ENCODE measurements at places on chromosomes 1 and 21.

DNA sequence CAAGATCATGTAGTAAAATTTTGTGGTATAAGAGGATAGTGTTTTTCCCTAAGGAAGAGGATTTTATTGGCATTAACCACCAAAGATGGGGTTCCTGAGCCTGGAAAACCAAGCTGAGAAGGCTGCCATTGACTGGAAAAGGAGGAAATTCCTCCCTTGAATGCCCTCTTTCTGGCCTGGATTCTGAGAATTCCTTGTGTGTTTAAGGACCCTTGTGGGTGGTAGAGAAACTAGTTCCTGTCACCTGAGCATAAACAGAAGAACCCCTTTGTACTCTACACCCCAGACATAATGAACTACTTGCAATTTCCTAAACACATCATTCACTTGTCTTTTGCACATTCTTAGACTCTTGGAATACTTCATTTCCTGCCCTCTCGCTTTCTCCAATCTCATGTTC is 33.1 kb upstream of the CEP350 start:
- DNase-seq, result no peak

DNA sequence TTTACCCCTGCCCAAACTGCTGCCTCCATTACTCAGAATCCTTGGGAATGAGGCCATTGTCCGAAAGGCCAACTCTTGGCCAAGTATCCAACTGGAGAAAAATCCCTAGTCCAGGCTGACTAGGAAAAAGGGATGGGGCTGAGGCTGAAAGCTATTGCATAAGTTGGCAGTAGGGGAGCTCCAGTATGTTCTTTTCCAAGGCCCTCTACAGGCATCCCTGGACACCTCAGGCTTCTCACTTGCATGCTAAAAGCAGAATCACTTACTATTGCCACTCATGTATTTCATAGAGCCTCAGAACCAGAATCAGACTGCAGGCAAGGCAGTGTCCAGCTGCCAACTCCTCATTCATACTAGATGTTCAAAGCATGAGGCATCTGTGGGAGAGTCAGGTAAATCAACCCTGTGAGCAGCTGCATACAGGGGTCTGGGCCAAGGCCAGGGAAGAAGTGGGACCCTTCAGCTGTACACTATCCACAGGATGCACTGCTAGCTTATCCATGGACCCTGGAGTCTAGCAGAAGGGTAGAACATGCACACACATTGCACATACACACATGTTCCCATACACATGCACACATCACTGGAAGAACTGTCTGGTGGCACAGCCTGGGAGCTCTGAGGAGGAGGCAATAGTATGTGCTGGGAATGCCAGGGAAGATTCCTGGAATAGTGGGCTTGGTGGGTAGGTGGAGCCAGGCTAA is 195.3 kb downstream of the C1orf94 start:
- no peak for DNase-seq

GRCh38 chr1:81190003-81190402 is 610.7 kb upstream of the ADGRL2 start:
- DNase-seq, result no peak

- peak; percentile 55 for DNase-seq
Measured at GRCh38 chr1:217027403-217028080, 304.3 kb upstream of the ESRRG start.

GRCh38 chr21:26948194-26948593 is 18.7 kb downstream of the ADAMTS5 start:
- DNase-seq, result no peak

DNA sequence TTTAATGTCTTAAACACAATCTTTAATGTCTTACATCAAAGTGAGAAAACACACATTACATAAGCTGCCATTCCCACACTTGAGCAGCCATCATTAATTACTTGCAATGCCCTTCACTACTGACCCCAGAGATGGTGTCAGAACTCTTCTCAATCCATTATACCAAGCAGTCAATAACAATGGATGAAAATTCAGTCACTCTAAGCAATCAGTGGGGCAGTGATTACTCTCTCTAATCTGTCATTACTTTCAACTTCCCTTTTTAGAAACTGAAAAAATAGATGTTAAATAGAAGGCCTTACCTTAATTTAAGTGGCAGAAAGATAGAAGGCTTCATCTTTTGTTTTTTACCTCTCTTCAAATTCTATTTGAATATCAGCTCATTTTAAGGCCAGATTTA is 9.7 kb upstream of the FRRS1 start:
- no peak for DNase-seq

GRCh38 chr1:34087986-34088385 is 77.0 kb downstream of the CSMD2 start:
- no peak for DNase-seq

- DNase-seq, result no peak
Measured at GRCh38 chr21:34022627-34023335, 50.6 kb upstream of the MRPS6 start.

GRCh38 chr1:33872275-33872674 is 8.4 kb downstream of the HMGB4 start:
- DNase-seq, result no peak

- DNase-seq, result no peak
Measured at GRCh38 chr1:213871179-213871578, 116.6 kb upstream of the PROX1 start.

- no peak for DNase-seq
Measured at GRCh38 chr1:112761714-112762480, 46.8 kb upstream of the PPM1J start.

GRCh38 chr21:38228115-38228514 is 28.7 kb upstream of the KCNJ15 start:
- no peak for DNase-seq

DNA sequence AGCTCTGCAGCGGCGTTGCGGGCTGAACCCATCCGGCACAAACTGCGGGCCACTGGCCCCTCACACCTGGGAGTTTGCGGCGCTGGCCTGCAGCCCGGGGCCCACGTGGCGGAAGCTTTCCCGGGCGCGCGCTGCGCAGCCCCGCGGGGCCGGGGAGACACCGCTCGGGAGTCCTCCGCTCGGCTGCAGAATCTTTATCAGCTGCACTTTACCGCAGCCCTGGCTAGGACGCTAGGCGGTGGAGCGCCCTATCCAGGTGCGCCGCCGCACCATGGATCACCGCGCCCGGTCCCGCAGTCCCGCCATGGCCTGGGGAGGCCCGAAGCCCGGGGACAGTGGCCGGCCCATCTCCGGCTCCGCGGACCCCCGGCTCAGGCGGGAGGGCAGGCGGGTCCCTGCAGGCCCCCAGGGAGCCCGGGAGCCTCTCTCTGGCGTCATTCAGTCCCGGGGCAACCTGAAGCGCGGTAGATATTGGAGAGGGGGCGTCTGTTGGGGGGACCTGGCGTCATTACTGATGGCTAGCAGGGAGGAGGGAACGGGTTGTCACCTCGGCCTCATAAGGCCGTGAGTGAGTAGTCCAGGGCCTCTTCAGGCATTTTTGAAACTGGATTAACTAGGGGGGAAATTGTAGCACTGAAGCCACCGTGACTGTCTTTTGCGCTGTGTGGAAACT is 5.7 kb upstream of the OLIG2 start:
- no peak for DNase-seq

DNA sequence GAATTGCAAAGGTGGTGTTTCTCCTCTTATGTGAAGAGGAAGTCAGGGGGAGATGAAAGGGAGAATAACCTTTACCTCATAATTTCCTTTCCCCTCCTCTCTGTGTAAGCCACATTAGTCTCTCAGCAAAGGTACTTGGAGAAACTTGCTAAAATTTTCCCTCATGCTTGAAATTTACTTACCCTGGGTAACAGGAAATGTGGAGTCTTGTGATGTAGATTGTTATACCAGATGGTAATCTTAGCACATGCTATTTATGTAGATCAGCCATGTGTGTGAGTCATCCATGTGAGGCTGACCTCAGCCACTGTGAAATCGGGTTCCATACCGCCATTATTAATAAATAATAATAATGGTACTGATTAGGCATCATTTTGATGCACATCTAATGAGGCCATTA is 128.4 kb downstream of the TGFB2 start:
- DNase-seq, result no peak

DNA sequence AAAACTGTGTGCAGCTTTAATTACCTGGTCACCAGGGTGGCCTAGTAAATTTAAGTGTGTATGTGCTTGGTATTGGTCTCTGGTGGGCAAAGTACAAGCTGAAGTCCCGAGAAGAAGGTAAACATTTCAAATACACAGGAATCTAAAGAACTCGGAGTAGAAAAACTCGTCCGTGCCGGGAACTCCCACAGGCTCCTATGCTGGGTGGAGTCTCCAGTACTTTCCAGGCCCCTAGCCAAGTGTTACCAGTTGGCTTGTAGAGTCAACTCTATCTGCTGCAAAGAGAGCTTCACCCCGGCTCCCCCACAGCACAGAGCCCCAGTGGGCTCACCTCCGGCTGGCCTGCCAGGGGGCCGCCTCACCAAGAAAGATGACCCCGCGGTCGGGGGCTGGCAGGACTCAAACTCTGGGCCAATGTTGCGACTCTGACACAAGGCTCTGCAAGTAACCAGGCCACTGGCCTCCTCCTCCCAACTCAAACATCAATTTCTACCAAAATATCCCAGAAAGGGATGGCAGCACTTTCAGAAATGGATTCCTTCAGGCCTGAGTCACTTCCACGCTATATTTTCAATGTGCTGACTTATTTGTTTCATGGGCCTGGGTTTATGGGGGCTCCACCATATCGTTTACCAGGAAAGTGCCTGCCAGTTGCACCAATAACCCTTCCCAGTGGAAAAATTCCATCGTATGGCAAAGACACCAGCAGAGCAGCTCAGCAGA is 73.9 kb downstream of the SLC66A1 start:
- DNase-seq, result no peak

DNA sequence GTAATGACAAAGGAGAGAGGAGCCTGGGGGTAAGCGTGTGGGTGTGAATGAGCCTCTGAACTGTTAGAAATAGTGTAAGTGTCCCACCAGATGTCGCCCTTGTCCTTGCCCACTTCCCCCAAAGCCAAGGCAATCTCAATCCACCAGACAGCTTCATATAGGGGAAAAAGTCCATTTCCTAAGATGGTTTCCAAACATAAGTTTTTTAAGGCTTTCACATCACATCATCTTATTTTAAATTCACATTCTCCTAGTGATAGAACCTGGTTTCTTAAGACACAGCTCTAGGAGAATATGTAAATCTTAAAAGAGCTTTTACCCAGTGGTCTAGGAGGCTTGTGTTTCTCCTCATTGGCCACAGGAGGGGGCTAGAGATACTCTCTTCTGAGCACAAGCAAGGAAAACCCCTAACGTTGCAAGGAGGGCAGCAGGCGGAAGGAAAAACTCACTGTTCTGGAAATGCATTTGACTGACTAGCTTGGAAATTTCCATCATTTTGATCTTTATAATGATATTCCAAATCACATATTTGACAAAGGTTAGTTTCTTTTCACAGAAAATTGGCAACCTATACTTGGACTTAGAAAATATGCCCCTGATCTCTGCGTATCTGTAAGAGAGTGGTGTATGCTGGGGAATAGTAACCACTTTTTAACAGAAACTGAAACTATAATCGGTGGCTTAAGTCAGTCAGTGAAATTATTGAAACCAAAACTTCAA is 51.9 kb upstream of the LPAR3 start:
- DNase-seq, result peak; percentile 81

DNA sequence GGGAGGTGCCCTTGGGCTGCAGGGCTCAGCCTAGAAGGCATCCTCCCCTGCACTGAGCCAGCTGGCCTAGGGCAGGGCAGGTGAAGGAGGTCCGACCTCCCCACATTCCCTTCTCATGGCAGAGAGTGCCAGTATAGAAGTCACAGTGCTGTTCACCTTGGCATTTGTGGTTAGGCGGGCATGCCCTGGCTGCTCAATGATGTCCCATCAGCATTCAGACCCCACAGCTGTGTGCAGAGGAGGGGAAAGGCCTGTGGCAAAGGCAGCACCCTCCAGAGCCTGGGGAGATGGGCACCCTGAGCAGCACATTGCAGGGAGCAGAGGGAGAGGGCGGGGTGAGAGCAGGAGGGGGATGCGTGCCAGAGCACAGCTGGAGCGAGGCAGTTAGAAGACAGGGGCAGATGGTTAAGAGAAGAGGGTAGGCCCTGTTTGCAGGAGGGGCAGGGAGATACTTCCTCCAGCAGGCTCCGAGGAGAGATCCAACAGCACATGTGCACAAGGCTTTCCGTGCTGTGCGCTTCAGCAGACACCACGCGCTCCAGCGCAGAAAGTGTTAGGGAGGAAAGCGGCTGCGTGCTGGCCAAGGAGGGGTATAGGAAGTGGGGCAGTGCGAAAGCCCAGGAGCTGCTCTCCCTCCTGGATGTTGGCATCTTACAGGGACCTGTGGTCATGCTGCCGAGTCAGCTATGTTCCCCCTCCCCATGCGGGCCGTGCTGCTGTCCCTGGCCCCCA is 43.7 kb upstream of the COL6A1 start:
- DNase-seq, result no peak

GRCh38 chr1:204224655-204225054 is 10.9 kb upstream of the GOLT1A start:
- DNase-seq, result no peak

DNA sequence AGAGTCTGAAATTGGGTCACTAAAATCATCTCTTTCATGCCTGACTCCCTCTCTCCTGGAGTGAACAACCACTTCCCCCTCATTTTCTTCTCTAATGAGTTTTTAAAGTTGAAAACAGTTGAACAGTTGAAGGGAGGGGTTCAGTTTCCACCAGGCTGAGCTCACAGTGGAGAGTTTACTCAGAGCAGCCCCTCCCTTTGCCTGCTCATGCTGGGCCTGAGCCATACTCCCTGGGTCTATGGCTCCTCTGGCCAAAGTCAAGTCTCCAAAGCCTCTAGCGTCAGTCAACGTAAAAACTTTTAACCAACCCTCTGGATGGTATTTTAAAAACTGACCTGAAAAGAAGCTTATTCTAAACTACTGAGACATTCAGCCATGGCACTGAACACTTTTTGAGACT is 100.8 kb upstream of the RNPC3 start:
- DNase-seq, result no peak

DNA sequence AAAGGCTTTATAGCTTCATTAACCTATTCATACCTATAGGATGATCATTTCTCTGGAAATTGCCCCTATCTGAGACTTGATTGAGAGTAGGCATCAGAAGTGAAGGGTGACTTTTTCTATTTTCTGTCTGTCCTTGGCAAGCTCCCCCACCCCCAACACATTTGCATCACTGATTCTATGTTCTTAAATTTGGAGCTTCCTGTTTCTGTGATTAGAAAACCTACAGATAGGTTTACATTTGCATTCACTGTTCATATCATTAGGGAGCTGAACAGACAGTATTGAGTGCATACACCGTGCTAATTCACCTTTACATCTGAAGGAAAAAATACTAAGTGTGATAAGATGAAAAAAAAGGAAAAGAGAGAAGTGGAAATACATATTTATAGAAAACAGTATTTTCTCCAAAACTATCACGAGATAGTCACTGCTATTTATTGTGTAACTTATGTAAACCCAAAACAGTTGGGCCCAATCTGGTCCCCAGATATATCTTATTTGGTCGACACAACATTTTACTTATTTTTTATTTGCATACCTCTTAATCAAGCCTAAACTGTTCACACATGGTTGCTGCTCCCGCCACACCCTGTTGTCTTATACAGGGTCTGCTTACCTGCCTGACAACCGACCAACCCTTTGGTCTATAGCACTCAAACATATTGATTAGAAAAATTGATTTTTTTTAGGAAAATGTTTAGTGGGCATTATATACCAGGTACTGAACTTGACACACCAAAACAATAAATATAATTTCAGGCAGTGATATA is 218.8 kb downstream of the NTNG1 start:
- no peak for DNase-seq

GRCh38 chr21:34859976-34860653 is 189.0 kb downstream of the RUNX1 start:
- DNase-seq, result no peak

GRCh38 chr1:31614414-31615005 is 3.0 kb upstream of the HCRTR1 start:
- no peak for DNase-seq

- peak; percentile 84 for DNase-seq
Measured at GRCh38 chr1:173410794-173411236, 66.3 kb upstream of the PRDX6 start.
